Inflammatory macrophage treated with lipopolysaccharide for 1 hour (primary cell): ENCODE measurements at places on chromosomes 7 and 10.
A peak's percentile ranks its signal among the peaks of the same experiment; 100 is the strongest.

DNA sequence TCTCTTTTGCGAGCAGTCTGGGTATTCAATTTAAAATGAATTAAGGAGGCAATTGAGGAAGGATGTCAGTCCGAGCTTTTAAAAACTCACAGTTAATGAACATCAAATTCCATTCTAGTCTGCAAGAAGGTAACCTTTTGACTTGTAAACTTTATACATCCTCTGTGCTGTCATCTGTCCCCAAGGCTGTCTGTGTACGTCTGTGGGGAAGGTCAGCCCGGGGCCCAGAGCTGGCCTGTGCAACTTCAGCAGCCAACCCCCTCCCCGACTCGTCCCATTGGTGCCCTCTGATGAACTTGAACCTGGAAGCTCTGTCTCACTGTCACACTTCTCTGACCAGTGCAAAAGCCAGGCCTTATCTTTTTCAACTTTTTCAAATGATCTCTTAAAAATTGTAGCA, 80.3 kb downstream of the CCDC3 start:
- no peak for DNase-seq

- no peak for DNase-seq
These were observed 44.3 kb upstream of the ARL4A start for GRCh38 chr7:12643001-12643643.

DNA sequence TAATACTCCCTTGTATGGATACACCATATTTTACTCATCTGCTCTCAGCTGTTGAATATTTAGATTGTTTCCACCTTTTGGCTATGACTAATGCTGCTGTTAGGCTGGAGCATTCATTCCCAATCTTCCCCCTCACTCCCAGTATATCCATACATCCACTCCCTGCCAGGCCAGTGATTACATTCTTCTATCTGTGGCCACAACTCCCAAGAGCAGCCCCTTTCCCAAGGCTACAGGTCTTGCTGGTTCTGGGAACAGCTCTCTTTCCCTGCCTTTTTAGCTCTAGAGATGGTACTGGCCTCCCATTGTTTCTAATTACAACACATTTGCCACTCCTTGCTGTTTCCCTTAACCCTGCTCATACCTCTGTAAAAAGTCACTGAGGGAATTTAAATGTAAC, 28.2 kb downstream of the SFR1 start:
- DNase-seq: no peak

- DNase-seq: no peak
These were observed 479.3 kb downstream of the DNAJB6 start for GRCh38 chr7:157816086-157816485.

DNA sequence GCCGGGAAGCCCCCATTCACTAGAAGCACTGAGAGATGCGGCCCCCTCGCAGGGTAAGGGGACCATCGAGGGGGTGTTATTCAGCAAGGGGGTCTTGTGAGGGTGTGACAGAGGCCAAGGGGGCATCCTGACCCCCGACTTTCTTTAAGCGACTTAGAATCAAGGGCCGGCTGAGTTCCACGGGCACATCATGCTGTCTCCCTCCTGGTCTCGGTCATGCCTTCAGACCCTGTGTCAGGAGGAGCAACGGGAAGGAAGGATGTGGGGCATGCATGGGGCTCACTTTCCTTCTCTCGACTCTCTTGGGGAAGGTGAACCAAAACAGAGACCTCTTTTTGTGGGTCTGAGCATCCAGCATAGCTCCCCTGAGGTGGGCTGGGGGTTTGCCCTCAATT, 2.5 kb downstream of the ACSL5 start:
- no peak for DNase-seq

DNA sequence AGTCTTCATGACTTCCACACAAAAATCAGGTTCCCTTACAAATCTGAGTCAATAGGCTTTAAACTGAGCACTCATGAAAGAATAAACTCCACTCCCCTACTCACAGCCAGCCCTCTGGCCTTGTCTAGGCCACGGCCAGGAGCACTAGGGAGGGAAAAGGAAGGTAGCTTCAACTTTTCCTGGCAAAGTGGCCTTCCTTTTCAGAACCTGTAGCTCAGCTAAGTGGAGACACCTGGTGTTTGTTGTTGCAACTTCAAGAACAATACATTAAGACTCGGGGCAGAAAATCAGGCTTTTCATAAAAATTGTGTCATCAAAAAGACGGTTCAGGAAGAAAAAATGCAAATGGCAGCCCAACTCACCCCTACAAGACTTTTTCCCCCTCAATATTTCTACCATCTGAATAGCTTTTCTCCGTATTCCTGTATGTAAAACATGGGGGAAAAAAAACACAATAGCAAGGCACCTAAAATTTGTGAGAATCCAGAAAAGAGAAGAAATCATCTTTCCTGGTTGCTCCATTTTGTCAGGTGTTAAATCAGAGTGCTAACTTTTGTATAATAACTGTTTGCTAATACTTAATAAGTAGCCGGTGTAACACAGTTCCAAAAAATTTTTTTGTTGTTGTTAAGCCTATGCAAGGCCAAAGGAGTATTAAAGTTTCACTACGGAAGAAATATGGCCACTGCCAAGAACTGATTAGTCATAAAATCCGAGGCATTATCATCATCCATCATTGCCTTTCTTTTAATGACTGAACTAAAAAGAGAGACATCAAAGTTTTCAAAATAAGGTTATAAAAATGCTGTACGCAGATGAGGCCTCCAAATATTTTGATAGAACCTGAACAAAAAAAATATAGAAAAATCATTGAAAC, 66.2 kb upstream of the ARID5B start:
- DNase-seq: no peak

DNA sequence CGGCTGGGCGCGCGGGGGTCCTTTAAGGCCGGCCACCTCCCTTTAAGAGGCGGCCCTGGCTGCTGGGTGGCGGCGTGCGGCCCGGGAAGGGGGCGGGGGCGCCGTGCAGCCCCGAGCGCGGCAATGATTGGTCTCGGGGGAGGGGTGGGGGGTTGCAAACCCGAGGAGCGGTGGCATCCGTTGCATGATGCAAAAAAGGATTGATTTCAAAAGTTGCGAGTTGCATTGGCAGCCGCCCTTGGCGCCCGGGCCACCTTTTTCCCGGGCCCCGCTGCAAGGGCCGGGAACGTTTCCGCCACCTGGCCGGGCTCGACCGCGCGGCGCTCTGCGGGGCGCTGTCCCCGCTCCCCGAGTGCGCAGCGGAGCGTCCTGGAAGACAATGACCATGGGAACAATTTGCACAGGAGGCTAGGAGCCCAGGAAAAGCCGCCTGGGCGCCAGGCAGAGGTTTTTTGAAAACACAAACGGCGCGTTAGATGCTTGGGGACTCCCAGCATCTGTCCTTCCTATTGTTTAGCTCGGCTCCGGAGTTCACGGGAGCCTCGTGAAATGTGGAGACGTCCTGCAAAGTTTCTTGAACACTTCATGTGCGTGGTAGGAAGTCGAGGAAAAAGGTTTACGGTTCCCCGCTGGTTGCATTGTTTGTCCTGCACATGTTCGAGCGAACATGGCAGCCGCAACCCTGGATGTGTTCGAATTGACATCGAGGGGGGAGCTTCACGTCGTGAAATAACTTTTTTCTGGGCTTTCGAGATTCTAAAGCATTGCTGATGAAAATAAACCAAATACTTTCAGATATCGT, at the start of gene SEPHS1:
SEPHS1 (minus strand) TSS at position 78 of the 802 bp plus-strand sequence. CDS start 3,343 bp downstream, outside the sequence.
- DNase-seq: peak; percentile 33

- DNase-seq: no peak
These were observed 261.5 kb downstream of the SNX10 start for GRCh38 chr7:26553128-26553527.

- no peak for DNase-seq
These were observed 35.5 kb downstream of the IKZF1 start for GRCh38 chr7:50339990-50340500.

GRCh38 chr10:110755781-110756180, 111.6 kb downstream of the RBM20 start:
- no peak for DNase-seq

DNA sequence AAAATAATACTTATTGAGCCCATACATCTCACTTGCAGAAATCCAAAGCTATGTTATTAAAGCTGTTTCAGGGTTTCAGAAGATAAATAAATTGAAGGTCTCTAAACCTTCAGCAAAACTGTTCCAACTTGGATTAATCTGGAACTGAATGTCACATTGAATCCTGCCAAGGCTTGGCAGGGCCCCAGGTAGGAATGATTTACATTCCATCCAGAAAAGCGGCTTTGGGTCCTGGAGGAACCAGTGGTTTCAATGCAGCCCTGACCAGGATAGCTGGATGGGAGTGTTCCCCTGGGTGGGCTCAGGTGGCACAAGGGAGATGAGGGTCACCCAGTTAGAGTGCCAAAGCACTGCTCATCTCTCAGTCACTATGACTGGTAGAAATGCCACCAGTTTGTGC, 37.0 kb upstream of the TMEM72 start:
- DNase-seq: no peak

- DNase-seq: peak; percentile 55
These were observed 143.6 kb upstream of the KIF5B start for GRCh38 chr10:32199714-32200394.

DNA sequence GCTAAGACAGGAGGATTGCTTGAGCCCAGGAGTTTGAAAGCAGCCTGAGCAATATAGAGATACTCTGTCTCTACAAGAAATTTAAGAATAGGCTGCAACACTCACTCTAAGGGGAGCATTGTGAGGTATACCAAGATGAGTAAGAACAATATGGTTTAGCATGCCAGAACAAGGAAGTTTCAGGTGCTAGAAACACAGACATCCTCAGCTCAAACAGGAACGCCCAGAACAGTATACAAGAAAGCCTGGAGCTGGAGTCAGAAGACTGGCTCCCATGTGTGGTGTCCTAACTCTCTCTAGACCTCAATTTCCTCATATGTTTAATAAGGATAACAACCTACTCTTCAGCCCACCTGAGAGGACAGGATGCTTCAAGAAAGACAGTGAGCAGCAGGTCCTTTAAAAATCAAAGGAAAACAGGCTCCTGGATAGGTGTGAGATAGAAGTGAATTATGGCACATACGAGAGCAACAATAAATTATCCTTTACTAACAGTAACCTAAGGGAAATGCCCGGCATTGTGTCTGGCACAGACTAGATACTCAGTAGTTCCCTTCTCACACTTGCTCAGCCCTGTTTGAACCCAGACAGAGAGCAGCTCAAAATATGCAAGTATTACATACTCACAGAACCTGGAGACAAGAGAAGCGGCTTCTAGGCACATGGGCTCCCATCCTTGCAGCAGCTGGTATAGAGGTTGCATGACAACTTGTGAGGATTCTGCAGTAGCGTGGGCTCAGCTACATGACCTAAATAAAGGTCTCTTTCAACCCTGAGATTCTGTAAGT, 45.4 kb downstream of the KAT6B start:
- DNase-seq: no peak

- DNase-seq: peak; percentile 96
These were observed 91.0 kb upstream of the KMT2E start for GRCh38 chr7:104923010-104923421.

DNA sequence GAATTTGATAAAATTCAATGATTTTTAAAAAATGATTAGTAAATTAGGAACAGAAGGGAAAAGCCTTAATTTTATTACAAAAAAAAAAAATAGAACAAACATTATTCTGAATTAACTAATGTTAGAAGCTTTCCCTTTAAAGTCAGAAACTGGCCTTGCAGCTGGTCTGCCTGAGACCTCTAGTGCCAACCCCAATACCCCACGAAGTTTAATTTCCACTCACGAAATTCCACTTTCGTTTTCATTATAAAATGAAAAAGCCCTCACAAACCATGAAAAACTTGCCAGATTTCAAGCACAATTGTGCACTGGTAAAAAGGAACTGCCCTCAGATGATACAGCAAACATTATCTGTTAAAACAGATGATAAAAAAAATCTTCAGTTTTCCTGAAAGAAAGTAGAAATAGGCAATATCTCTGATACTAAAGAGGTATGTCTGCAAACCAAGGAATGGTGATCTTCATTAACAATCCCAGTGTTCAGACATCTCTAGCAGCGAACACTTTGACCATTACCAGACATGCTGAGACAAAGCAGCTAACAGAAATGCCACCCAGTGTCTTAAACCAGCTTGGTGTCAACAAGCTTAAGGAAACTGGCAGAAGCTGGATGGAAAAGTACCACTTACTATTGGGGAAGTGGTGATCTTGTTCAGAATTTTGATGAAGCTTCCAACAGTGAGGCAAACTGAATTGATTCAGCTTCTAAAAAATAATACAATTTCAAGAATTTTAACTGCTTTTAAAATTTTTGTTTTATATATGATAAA, 80.2 kb downstream of the PALS2 start:
- DNase-seq: no peak

GRCh38 chr10:109374215-109374614, 549.1 kb downstream of the XPNPEP1 start:
- no peak for DNase-seq

GRCh38 chr10:14116837-14117236, 213.9 kb downstream of the FRMD4A start:
- no peak for DNase-seq

- DNase-seq: no peak
These were observed 10.4 kb upstream of the PCGF5 start for GRCh38 chr10:91210014-91210413.

DNA sequence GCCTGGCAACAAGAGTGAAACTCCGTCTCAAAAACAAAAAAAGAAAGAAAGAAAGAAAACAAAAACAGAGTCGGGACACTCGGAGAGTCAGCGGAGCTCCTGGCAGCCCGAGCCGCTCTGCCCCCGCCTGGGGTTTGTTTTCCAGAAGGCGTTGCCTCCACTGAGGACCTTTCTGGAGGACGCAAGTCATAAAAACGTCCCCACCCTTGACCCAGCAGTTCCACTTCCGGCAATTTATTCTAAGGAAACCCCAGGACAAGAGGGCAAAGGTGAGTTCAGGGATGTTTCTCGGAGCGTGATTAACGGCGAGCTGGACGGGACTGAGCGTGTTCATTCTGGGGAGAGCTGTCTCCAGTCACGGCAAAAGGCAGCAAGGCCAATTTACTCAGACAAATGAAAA, 27.0 kb upstream of the SUN1 start:
- no peak for DNase-seq
